ENCODE measurements at places on chromosomes 1 and 21.

- DNase-seq, result no peak
These were observed 115.1 kb upstream of the CXADR start for GRCh38 chr21:17397703-17398102.

GRCh38 chr1:74496669-74497068 is 15.7 kb downstream of the LRRC53 start:
- DNase-seq, result no peak

- DNase-seq, result no peak
These were observed 307.8 kb upstream of the USP24 start for GRCh38 chr1:55522982-55523381.

- no peak for DNase-seq
These were observed 29.4 kb downstream of the FOXJ3 start for GRCh38 chr1:42305639-42306038.

- no peak for DNase-seq
These were observed 5.8 kb upstream of the LAD1 start for GRCh38 chr1:201404722-201405483.

DNA sequence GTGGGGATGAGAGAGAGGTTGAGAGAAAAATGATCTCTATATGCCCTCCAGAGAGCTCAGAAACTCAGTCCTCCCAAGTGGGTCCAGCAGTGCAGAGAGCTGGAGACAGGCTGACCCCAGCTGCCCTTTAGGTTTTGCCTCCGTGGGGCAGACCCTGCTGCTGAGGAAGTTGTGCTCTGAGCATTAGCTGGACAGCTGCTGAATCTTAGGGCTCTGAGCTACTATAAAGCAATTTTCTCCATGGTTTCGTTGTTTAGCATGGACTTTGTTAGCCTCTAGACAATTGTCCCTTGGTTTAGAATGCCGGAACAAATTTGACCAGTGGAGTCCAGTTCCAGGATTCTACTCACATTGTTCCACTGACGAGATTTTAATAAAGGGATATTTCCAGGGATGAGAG is 22.1 kb downstream of the BATF3 start:
- no peak for DNase-seq

DNA sequence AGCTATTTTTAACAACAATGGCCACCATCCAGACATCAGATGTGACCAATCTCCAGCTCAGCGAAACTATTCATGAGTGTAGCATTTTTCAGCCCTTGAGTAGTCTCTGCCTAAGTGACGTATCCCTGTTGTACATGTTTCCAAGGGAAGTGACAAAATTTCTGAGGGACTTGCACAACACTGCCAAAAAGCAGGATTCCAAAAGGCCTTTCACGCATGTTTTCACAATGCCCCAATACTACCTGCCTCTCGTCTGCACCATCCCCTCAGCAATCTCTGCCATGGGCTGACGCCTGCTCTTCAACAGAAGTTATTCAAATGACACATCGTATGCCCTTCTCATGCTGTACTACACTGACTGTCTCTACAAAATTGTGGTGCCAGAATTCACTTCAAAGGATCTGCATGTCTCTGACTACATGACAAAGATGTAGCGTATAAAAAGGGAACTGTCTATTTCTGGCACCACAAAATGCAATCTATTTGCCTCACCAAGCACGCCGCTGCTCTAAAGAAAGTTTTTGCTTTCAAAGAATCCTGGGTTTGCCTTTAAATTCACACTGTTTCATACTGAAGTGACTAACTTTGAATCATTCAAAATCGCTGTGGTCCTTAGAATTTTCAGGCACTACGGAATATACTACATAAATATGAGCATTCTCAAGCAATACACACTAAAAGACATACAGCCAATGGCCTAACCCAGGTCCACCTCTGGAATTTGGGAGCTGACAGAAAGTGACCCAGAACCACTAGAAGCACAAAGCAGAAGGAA is 32.9 kb downstream of the JAK1 start:
- DNase-seq, result peak; percentile 66

GRCh38 chr1:24591781-24592180 is 35.9 kb downstream of the NCMAP start:
- no peak for DNase-seq

DNA sequence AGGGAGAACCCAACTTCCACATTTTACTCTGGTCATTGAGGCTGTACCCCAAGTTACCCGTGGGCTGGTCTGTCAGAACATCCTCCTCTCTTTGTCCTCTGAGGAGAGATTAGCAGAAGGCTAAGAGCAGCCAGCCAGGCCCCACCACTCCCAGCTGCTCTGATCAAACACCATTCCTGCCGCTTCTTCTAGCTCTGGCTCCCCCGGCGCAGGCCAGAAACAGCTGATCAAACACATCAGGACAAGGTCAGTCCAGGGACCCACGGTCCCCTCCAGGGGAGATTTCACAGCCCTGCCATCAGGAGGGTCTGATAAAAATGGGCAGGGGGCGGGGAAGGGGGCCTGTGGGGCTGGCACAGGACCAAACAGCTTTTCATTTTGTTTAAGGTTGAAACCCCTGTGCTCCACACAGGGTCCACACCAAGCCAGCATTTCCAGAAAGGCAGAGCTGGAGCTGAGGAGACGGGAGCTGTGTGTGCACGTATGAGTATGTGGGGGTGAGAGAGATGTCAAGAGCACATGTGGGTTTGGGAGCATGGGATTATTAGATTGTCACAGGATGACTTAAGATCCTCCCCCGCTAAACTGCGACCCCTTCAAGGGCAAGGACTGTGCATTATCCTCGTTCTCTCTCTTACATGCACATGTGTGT is 29.9 kb upstream of the EPHA8 start:
- DNase-seq, result no peak

GRCh38 chr21:36171741-36172331 is 15.2 kb downstream of the DOP1B start:
- peak; percentile 71 for DNase-seq

DNA sequence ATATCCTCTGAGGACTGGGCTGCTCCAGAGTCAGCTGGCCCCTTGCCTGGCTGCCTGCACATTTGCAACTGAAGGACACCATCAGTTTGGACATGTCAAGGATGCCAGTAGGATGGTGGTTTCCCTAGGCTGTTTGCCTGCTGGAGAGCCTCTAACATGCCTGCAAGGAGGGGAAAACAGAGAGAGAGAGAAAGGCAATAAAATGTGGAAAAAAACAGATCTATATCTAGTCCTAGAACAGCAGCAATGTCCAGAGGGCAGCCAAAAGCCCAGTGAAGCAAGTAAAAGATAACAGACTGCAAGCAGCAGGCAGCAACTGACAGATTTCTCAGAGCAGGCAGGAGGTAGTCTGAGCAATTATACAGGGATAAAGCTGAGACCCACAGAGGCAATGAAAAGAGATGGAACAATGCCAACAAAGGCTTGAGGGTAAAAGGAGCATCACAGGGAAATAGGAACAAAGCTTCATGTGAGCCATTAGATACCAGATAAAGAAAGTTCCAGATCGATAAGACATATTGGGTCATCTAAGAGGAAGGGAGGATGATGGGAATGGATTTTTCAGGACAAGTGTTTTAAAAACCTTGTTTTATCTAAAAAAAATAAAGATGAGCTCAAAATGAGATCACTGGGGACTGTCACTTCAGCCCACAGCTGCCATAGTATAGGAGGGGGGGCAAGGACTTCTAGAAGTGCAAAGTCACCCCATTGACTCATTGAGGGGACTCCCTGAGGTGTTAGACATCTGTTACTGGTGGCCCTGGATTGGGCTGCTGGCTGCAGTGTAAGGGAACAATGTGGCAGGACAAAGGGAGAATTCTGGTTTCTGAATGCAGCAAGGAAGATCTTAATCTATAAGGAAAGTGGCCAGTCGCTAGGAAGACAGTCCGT is 38.6 kb upstream of the GADD45A start:
- no peak for DNase-seq

DNA sequence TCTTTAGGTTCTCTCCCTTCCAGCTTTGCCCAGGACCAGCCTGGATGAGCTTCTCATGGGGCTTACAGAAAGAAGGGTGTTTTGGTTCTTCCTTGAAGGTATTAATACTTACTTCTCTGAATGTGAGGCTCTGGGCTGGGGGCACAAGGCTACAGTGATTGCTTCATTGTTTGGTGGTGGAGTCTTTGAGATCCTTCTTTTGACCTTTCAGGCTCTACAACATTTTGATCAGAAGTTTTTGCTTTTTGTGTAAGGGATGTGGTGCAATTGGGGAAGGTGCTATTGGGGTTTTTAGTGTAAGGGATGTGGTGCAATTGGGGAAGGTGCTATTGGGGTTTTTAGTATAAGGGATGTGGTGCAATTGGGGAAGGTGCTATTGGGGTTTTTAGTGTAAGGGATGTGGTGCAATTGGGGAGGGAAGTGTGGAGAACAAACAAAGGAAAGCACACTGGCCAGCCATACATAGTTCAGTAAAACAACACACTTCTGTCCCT is 103.6 kb upstream of the IVNS1ABP start:
- DNase-seq, result no peak

Data from hepatic stellate cell (primary cell).